ENCODE measurements at places on chromosomes 4 and X.

DNA sequence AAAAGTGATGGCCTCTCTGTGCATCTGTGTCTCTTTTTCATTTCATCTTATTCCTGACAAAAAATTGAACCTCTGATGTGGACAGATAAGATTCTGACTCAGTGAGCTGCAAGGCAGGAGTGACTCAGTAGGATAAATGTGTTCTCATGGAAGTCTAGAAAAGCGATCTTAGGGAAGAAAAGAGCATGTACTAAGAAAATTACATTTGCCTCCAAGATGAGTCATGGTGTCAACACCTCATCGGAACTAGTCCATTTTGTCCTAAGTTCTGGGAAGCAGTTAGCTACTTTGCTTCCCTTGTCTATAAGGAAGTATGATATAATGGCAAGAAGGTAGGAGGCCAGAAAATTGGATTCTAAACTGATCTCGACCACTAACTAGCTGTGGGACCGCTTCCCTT is 83.5 kb upstream of the AFF2 start:
- DNase-seq, result no peak

DNA sequence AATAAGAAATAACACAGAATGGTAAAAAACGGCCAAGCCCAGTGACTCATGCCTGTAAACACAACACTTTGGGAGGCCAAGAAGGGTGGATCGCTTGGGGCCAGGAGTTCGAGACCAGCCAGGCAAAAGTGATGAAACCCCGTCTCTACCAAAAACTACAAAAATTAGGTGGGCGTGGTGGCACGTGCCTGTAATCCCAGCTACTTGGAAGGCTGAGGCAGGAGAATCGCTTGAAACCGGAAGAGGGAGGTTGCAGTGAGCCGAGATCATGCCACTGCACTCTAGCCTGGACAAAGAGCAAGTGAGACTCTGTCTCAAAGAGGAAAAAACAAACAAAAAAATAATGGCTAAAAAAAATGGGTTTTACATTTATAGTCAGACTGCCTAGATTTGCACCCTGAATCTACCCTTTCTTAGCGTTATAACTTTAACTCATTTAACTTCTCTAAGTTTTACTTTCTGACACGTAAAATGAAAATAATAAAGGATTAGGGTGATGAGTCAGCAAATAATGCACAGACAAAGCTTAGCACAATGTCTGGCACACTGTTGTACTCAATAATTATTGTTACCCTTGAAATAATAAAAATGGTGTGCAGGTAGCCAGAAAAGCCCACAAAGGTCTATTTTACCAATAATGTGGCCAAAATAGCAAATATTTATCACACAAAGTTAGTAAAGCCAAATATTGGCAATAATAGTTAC is 55.0 kb downstream of the ATP11C start:
- DNase-seq, result no peak

- DNase-seq, result no peak
These were observed 745.6 kb upstream of the FAM241A start for GRCh38 chr4:111399623-111400022.

DNA sequence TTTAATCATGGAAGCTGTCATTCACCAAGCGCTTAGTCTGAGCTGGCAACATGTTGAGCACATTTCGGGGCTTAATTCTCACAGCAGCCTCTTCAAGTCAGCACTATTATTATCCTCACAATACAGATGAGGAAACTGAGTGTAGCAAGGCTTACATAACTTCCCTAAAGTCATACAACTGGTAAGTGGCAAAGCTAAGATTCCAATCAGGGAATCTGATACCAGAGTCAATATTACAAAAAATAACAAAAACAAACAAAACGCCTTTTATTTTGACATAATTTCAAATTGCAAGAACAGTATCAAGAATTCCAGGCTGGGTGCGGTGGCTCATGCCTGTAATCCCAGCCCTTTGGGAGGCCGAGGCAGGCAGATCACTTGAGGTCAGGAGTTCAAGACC is 120.4 kb upstream of the DUSP21 start:
- no peak for DNase-seq

- no peak for DNase-seq
These were observed 36.7 kb upstream of the H2AZ1 start for GRCh38 chr4:99986792-99987191.

- no peak for DNase-seq
These were observed 64.7 kb downstream of the PAPSS1 start for GRCh38 chr4:107655289-107655688.

GRCh38 chr4:148057516-148057915 is 325.6 kb downstream of the ARHGAP10 start:
- DNase-seq, result no peak

GRCh38 chr4:16351161-16351560 is 124.9 kb upstream of the TAPT1 start:
- no peak for DNase-seq

DNA sequence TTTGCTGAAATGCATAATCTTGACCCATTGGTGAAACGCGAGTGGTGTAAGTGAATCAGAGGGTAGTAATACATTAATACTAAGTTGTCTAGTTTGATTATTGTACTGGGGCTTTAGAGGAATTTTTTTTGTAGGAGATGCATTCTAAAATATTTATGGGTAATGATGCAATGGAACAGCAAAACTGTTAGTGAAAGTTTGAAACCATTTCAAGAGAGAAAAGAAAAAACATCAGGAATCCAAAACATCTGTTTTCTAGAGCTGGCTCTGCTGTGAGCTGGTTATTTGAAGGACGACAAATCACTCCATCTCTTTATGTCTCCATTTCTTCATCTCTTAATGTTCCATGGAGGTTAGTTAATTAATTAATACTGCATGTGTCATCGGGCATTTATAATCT is 351.9 kb upstream of the FAT1 start:
- DNase-seq, result no peak

GRCh38 chrX:6941041-6941440 is 206.5 kb upstream of the STS start:
- DNase-seq, result no peak

DNA sequence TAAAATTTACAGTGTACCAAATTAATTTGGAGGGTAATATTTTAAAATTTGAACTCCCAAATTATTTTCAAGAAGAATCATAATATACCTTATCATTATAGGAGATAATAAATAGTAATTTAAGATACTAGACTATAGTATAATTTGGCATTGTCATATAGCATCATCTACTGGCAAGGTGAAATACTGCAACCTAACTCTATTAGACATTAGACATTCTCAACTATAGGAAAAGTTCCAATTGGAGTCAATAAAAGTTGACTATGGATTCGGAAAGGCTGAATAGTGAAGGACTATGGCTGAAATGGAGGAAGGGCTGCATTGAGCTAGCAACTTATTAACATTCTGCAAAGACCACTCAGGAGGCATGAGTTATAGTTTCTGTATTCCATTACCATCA is 113.0 kb downstream of the PRDM5 start:
- no peak for DNase-seq

- DNase-seq, result no peak
These were observed 373.6 kb downstream of the MAPK10 start for GRCh38 chr4:85986266-85986665.

DNA sequence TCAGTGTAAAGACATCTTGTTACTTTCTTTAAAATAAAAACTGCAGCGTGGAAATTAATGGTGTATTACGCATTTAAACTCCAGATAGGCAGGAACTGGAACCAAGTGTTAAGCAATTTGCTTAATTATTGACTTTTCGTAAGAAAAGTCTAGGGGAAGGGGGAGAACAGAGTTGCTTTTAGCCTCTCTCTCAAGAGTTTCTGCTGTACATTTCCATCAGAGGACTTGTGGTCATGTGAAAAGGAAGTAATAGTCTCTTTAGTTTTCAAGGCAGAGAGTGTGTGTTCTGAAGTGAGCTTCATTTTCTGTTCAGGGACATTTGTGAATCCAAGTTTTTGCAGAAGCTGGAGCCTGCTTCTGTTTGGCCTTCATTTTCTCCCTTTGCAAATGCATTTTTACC is 127.2 kb downstream of the UBE2K start:
- DNase-seq, result no peak

DNA sequence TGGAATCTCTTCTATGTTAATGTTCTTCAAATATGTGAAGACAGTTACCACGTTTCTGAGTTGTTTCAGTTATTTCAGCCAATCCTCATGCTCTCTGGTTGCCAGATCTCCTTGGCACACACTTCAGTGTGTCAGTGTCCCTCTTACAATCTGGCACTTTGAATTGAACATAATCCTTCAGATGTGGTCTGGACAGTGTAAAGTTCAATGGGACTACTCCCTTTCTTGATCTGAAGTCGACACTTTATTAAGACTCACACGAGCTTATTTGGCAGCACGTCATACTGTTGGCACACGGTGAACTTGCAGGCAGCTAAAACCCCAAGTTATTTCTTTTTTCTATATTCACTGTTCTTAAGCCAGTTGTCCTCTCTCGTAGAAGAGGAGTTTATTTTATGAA is 28.2 kb downstream of the ARSJ start:
- DNase-seq, result no peak

DNA sequence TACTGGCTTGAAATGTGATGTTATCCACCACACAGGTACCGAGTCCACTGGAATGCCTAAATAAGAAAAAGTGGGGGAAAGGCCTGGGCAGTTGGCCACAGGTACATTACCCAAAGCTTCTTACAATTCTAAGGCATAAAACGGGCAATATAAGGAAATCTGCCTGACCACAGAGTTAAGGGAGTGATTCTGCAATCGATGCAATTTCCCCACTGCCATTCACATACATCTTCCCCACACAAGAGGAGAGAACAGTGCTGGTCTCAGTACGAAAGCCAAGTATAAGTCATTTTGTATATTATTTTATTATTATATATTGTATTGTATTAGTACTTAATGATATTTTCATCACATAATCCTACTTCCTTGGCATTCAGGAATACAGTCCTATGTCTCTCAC is 30.6 kb downstream of the RFC1 start:
- DNase-seq, result no peak

DNA sequence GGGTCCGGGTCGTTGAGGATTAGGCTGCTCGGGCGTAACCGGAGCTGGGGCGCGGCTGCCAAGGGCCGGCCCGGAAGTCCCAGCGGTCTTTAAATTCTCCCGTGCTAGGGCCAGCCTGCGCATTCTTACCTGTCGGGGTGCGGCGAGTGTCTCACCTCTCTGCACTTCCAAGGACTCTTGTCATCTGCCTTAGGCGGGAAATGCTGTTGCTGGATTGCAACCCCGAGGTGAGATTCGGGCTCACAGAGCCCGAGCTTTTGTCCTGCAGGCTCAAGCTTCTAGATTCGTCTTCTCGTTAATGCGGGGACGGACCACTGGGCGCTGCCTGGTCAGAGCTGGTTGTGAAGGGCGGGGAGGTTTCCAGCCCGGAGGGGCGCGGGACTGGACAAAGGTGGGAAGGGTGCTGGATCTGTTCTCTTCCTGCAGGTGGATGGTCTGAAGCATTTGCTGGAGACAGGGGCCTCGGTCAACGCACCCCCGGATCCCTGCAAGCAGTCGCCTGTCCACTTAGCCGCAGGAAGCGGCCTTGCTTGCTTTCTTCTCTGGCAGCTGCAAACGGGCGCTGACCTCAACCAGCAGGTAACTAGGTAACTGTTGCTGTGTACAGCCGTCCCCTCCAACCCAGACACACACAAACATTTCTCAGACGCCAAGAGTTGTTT is at the start of gene ANKRD37:
Gene ANKRD37 (plus strand): TSS at position 118 of the 662 bp plus-strand sequence. CDS start 83 bp downstream, at position 201.
- DNase-seq, result peak; percentile 55

- no peak for DNase-seq
These were observed 871.7 kb downstream of the FAM133A start for GRCh38 chrX:94545722-94546121.

GRCh38 chr4:118360106-118360505 is 7.3 kb upstream of the PRSS12 start:
- no peak for DNase-seq

GRCh38 chrX:103396186-103396585 is 19.8 kb downstream of the BEX3 start:
- no peak for DNase-seq

DNA sequence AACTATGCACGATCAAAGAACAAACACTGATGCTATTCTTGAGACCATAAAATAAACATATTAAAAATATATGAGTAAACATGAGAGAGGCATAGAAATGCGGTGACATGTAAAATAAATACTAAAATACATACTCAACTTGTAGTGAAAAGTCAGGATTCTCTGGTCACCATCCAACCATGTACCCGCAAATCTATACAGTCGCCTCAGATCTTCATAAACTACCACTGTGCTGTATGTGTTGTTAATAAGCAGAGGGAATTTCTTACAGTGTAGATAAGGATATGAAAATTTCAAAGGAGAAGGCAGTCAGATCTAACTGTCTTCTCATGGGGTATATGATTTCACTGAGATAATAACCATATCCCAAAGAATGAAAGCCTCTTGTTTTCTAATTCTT is 67.8 kb upstream of the FAM47B start:
- no peak for DNase-seq

DNA sequence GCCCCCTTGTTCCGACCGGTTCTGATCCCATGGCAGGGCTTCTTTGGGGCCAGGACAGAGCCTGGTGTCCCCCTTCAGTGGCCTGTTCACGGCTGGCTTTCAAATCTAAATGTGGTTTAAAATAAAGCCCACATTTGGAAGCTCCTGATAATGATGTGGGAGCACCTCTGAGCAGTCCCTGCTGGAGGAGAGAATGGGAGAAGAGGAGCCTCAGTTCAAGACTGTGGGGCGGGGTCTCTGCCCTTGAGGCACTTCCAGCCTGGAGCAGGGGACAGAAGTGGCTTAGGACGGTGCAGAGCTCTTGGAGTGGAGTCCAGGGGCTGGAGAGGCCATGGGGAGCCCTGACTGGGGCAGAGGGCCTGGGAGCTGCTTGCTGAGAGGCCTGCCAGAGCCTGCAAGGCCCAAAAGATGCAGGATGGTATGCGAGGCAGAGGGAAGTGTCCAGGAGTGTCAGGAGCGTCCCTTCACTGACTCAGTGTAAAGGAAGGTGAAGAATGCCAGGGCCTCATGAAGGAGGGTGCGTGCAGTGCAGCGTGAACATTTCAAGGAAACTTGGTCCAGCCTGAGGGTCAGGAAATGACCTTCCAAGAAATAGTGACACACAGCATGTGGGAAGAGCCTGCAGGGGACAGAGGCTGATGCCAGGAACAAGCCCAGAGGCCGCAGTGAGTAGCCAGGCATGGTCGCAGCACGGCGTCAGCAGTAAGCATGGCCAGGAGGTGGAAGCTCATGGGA is 21.1 kb upstream of the TADA2B start:
- DNase-seq, result no peak

- no peak for DNase-seq
These were observed 22.7 kb downstream of the BST1 start for GRCh38 chr4:15725608-15726007.

GRCh38 chr4:115042496-115042895 is 70.9 kb downstream of the NDST4 start:
- DNase-seq, result no peak

GRCh38 chr4:106315476-106315967 is 487 bp downstream of the TBCK start:
- DNase-seq, result no peak

All from SHP77 (cell line).